ENCODE measurements at places on chromosomes 2 and 18. TPM values are rescaled to one million over a fixed set of nuclear protein-coding genes. Genes with fewer than 3 reads are reported as not detected.

BMP10 gene
- total RNA-seq: not detected

MFSD6 gene
- total RNA-seq: 3.0 TPM

FABP1 gene
- not detected for total RNA-seq

IKZF2 gene
- total RNA-seq: 0.65 TPM

SPRED2 gene
- 1.7 TPM for total RNA-seq

GCG gene
- not detected for total RNA-seq

DNA sequence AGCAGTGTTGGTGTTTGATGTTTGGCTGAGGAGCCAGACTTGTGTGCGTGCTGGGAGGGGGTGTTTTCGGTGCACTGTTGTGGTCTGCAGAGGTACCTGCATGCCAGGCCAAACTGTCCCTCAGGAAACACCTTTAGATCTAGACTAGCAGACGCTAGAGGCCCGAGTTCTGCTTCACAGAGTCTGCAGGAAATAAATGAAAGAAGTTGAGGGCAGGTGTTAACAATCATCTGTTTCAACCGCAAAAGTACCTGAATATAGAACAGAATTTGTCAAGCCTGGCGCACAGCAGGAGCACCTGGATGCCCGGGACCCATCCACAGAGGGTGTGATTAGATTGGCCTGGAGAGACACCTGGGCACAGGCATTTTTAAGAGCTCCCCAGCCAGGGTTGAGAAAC lies 40.5 kb upstream of the REL start:
- no peak for DNase-seq

DNA sequence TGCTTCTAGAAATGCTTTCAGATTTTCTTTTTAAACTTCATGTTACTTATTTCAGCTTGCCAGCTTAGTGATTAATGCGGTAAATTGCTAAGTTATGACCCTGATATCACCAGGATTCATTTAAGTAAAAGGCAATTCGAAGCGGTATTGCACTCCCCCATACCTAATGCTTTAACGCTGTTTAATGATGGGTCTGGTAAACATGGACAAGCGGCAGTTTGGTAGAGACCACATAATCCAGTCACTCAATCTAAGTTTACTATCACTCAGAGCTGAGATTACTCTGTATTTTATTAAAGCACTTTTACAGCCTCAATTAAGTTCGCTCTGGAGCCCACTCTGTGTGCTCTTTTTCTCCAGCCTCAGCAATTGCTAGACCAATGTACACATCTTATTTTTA lies 118.2 kb upstream of the SCN7A start:
- no peak for DNase-seq

GRCh38 chr18:51426996-51427395 lies 229.5 kb upstream of the MEX3C start:
- DNase-seq: no peak

GRCh38 chr2:163405298-163405697 lies 330.5 kb downstream of the FIGN start:
- DNase-seq: no peak

- no peak for DNase-seq
Observed at GRCh38 chr2:240368781-240369331, 66.6 kb upstream of the GPC1 start.

- no peak for DNase-seq
Observed at GRCh38 chr2:64631771-64632170, 21.9 kb downstream of the SERTAD2 start.

- no peak for DNase-seq
Observed at GRCh38 chr2:32278478-32278853, 762 bp downstream of the YIPF4 start.

- DNase-seq: no peak
Observed at GRCh38 chr2:239272626-239273025, 128.2 kb downstream of the HDAC4 start.

DNA sequence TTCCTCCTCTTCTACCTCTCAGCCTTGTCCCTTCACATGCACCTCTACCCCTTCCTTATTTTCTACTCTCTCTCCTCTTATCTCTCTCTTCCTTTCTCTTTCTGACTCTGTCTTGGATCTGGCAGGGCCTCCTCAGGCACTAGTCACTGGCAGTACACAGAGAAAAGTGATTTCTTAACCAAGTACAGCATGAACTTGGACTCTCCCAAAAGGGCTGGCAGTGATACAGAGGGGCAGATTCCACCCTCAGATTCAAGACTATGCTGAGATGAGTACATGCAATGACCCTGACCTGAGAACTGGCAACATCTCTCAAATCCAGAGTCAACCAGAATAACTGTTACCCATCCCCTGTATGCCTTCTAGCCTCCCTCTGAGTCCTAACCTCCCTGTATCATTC lies 4.3 kb downstream of the AOX1 start:
- no peak for DNase-seq

DNA sequence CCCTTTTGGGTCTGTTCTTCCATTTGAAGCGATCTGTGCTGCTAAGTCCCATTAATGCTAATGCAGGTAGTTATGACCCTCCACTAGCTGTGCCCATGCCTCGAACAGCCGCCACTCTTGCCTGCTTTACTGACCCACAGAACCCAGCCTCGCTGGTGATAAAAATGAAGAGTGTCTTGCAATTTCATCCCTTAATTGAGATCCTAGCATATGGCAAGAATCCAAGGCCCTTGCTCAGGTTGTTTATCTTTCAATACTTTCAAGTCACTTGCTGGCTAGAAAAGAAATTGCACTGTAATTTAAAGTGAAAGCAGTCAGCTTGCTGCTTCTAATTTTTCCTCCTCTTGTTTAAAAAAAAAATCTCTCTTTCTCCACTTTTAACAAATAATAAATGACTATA lies 73.6 kb downstream of the ZNF521 start:
- DNase-seq: no peak

GRCh38 chr2:3238951-3239841 lies 138.4 kb downstream of the EIPR1 start:
- no peak for DNase-seq

- DNase-seq: no peak
Observed at GRCh38 chr2:224613543-224614286, 28.6 kb upstream of the CUL3 start.

DNA sequence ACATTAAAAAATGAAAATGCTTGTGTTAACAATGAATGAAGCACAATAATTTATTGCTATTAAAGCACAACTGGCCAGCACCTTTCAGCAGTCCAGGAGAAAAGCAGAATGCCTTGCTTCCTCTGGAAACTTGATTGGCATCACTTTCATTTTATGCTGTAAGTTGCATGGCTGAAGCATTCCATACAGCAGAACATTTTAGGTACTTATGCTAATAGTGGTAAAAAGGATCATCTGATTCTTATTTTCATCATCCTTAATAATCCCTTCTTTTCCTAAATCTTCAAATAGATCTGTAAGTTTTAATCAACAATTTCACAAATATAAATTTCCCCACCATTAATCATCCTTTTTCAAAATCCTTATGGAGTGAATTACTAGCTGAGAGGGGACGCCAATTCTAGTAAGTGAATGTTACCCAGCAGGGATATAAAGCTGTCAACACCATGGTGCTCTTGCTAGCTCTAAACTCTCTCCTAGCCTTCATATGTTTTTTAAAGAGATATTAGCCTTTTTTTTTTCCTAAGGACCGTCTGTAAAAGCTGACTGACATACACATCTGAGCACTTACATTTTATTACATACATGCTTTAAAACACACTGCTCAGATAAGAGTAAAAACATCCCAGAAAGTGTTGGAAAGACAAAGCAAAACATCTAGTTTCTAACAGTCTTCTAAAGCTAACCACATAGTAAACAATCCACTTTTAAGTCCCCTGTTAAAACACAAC lies 5.3 kb downstream of the SATB2 start:
- DNase-seq: no peak

DNA sequence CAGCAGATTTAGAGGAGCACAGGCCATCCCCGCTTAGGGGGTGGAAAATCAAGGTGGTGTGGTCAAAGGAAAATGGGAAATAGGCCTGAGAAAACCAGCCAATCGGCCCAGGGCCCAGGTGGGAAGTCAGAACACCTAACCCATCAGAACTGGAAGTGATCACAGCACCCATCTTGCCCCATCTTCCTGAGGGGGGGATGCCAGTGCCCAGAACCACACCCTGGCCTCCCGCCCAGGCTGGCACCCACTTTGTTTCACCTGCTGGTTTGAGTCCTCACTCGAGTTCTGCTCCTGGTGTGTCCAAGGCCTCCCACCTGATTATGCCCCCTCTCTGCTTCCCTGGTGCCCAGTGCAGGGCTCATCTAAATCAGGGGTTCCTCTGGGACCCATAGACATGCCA lies 174.5 kb downstream of the TNS1 start:
- DNase-seq: no peak

GRCh38 chr2:216615298-216616082 lies 17.7 kb upstream of the IGFBP2 start:
- no peak for DNase-seq

- no peak for DNase-seq
Observed at GRCh38 chr2:190720276-190720675, 71.4 kb downstream of the NAB1 start.

GRCh38 chr2:202815548-202816360 lies 55.8 kb downstream of the ICA1L start:
- no peak for DNase-seq

- no peak for DNase-seq
Observed at GRCh38 chr18:28594034-28594433, 417.1 kb upstream of the CDH2 start.

- no peak for DNase-seq
Observed at GRCh38 chr2:18924386-18924785, 335.0 kb upstream of the NT5C1B start.

GRCh38 chr2:113910110-113910717 lies 20.3 kb downstream of the ACTR3 start:
- DNase-seq: no peak
